Cortex of kidney (tissue), 1 donor: ENCODE measurements at places on chromosomes 2 and 18.

- DNase-seq = no peak
Measured at GRCh38 chr2:198116756-198117155, 312.4 kb downstream of the PLCL1 start.

- DNase-seq = no peak
Measured at GRCh38 chr18:58682429-58683069, 11.3 kb downstream of the MALT1 start.

DNA sequence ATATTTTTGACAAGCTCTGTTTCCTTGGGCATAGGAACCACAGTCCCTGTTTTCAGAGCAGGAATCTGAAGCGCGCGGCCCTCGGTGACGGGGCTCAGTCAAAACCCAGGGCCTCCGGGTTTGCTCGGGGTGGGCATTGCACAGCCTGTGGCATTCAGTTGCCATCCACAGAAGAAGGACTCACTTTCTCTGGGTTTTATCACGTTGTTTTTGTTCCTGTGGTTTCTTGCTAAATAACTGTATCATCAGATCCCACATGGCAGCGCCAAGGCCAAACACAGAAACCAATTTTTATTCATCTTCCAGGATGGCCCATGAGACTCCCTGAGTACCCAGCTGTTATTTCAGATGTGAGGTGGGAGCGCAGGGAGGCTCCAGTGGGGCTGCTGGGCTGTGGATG, 35.6 kb downstream of the SGPP2 start:
- DNase-seq = no peak

GRCh38 chr2:214537929-214538328, 127.1 kb downstream of the VWC2L start:
- no peak for DNase-seq

GRCh38 chr18:23458830-23459529, 5.9 kb downstream of the RIOK3 start:
- DNase-seq = no peak

GRCh38 chr2:177053716-177054115, 158.9 kb upstream of the HNRNPA3 start:
- no peak for DNase-seq

GRCh38 chr2:223815186-223815883, 22.0 kb downstream of the AP1S3 start:
- no peak for DNase-seq

GRCh38 chr2:74583504-74583903, 29.0 kb downstream of the DOK1 start:
- DNase-seq = no peak

DNA sequence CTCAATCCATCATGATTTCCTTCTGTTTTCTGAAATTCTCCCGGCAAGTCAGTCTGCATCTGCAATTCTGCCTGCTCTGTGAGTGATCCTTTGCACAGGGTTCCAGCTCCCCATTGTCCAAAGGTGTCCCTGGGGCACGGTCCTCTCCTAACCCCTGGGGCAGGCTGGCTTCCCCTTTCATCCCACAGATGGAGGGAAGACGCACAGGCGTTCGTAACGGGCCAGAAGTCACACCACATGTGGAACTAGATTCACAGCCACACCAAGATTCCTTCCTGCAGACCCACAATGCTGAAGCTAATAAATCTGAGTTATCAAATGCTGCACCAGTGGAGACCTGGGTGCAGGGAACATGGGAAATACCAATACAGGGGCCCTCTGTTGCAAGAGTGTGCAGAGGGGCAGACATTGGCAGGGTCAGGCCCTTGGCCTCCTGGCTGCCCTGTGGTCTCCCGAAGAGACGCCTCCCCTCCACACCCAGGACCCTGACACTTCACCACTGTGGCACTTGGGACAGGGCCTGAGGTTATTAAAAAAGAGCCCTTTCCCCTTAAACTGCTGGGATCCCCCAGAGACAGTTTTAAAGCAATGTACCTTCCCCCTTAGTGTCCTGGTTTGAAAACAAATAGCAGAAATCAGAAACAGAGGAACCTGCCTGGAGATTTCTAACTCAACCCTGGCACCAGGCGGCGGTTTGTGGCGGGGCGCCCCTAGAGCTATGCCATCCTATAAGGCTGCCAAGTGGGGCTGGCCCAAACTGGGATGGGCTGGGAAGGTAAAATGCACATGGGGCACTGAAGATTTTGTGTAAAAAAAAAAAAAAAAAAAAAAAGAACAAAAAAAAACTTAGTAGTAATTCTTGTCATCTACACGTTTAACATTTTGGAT, 15.4 kb downstream of the ZNF516 start:
- no peak for DNase-seq

DNA sequence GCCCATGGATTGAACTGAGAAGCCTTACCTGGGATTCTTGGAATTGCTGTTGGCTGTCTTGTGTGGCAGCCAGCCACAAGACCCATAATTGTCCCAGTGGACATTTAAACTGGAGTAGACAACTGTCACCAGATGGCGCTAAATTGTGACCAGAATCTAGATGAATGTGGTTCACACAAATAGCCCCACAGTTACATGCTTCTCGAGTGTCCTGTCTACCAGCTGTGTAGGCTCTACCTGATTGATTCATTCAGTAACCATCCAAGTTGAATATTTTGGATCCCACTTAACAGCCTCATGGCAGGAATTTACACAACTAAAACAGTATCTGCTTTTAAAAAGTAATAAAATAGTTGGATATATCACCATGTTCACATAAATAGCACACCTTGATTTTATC, 73.2 kb downstream of the MAP4K4 start:
- no peak for DNase-seq

GRCh38 chr2:74278176-74278575, 65.0 kb downstream of the SLC4A5 start:
- no peak for DNase-seq
